Fibroblast of the aortic adventitia (primary cell): ENCODE measurements at places on chromosomes 5 and 9.

- DNase-seq: no peak
Observed at GRCh38 chr9:87741326-87741725, 15.4 kb downstream of the CTSL start.

DNA sequence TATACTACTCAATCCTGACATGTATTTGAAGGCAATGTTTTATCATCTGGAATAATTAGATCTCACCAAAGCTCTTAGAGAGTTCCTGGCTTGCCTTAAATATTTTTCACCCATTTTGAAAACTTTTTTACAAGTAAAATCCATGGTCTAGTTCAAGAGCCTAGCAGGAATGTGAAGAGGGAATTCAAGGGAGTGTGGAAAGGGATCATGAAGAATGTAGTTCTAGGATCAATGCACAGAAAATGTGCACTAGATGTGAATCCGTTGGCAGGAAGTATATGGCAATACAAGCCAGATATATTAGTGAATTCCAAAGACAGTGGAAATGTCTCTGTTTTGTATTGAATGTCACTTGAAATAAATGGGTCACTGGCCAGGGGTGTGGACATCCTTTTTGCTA is 167.9 kb upstream of the MOCS2 start:
- DNase-seq: peak; percentile 18

GRCh38 chr5:126335886-126336285 is 87.3 kb upstream of the GRAMD2B start:
- no peak for DNase-seq

DNA sequence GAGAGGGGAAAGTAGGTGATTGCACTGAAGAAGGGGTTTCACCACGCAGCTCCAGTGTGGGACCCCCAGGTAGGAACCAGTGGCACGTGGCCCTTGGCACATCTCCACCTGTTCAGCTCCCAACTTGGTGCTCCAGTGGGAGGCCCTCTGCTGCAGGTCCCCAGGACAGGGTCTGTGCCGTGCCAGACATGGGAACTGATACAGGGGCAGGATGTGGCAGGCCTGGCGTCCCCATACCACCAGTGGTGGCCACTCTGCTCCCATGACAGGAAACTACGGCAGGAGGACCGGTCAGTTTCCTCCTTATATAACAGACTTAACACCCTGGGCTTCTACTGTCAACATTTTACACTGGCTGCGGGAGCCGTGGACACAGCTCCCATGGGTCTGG is 67.3 kb downstream of the PSMB7 start:
- no peak for DNase-seq

DNA sequence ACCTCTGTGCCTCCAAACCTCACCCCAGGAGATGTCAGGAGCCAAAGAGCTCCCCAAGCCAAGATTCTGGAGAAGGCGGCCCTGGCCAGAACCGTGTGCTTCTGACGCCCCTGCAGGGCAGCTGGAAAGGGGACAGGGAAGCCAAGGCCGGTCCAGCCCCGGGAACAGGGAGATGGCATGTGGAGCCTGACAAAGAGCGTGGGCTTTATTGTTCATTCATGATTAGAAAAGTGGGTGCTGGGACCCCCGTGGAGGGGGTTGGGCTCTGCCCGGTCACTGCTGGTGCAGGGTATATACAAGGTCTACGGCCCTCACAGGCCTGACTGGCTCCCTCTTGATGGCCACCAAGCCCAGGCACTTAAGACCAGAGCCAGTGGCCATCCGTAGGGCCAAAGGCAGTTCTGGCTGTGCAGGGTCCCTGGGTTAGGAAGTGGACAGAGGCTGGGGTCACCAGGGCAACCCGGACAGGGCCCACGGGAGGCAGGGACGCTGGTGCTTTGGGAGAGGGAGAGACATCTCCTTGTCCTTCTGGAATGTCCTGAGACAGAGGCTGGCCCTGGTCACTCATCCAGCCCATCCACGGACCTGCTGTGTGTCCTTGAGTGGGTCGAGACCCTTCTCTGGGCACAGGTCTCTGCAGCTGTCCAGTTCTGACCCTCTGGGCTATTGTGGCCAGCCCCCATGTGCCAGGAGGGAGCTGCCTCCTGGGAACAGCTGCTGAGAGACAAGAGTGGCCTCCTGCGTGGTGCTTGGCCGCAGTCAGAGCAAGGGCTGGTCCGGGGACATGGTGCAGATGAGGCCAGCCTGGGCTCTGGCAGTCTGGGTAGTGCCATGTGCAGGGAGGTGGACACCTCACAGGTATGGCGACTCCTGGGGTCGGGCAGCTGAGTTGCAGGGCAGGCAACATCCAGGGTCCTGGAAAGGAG is 12.5 kb downstream of the NINJ1 start:
- no peak for DNase-seq
